Smooth muscle cell of trachea (primary cell): ENCODE measurements at places on chromosomes 12 and 14. TPM values are rescaled to one million over a fixed set of nuclear protein-coding genes. Genes with fewer than 3 reads are reported as not detected.

BATF gene
- not detected in 2 replicates for total RNA-seq

JPH4 gene
- total RNA-seq = not detected in 2 replicates

BIN2 gene
- not detected in 2 replicates for total RNA-seq

MMAB gene
- total RNA-seq = 26.5 and 37.8 TPM in 2 replicates

GYS2 gene
- not detected in 2 replicates for total RNA-seq

AKAP3 gene
- 2.6 and 3.6 TPM in 2 replicates for total RNA-seq

RASSF8 gene
- 50.2 and 54.9 TPM in 2 replicates for total RNA-seq

CCDC60 gene
- not detected in 2 replicates for total RNA-seq

DMAC2L gene
- 4.0 and 9.3 TPM in 2 replicates for total RNA-seq

PTPRB gene
- 0.33 and 0.73 TPM in 2 replicates for total RNA-seq

IL26 gene
- not detected in 2 replicates for total RNA-seq

COL2A1 gene
- under 0.01 and 0.15 TPM in 2 replicates for total RNA-seq

PPP4R3A gene
- 50.0 and 66.8 TPM in 2 replicates for total RNA-seq

TGM1 gene
- total RNA-seq = 0.83 and 1.5 TPM in 2 replicates

CCDC88C gene
- total RNA-seq = 0.15 and 0.17 TPM in 2 replicates

NPFF gene
- total RNA-seq = not detected in 2 replicates

SIX1 gene
- 14.5 and 15.9 TPM in 2 replicates for total RNA-seq

PRPH gene
- 0.66 and 2.6 TPM in 2 replicates for total RNA-seq

KCNH3 gene
- total RNA-seq = under 0.01 and 0.33 TPM in 2 replicates

NTF3 gene
- 0.50 TPM in 1 of 2 replicates, not detected in the other for total RNA-seq

GMPR2 gene
- 94.2 and 119 TPM in 2 replicates for total RNA-seq
